H4 (cell line): ENCODE measurements at places on chromosomes 7 and 10.

- DNase-seq, result no peak
Measured at GRCh38 chr7:98568891-98569290, 48.2 kb upstream of the NPTX2 start.

GRCh38 chr7:129940329-129940728 is 12.4 kb downstream of the UBE2H start:
- no peak for DNase-seq

GRCh38 chr7:69786730-69787395 is 188.6 kb downstream of the AUTS2 start:
- no peak for DNase-seq

DNA sequence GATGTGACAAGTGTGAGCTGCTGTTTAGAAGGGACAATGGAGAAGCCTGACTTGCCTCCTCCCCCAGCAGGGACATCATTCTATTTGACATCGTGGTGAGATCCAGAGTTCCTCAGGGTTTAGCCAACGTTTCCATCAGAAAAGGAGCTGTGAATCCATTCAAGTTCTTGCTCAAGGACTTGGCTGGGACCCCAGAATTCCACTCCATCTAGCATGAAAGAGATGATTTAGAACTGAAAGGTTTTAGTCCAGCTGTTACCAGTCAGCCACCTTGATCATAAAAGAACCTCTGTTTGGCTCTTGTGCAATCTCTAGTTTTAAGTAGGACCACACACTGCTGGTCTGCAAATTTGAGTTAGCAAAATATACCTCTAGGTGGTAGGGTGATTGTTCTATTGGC is 337.6 kb downstream of the FRMD4A start:
- peak; percentile 31 for DNase-seq

DNA sequence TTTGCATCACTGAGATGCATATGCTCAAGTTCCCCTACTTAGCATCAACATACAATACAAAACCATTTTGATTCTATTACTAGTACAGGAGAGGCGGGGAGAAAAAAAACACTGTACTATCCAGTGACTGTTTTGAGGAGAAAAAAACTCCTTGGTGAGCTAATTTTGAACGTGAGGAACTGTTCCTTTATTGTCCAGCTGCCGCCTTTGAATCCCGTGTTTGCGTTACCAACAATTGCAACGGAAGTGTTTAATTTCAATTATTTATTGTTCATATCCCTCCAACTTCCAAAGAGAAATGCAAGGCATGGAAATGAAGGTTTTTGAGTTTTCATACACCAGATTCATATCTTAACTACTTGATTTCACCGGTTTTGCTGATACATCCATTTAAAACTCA is 66.4 kb upstream of the ARHGAP21 start:
- no peak for DNase-seq

GRCh38 chr7:138006106-138006505 is 4.2 kb upstream of the CREB3L2 start:
- DNase-seq, result no peak

DNA sequence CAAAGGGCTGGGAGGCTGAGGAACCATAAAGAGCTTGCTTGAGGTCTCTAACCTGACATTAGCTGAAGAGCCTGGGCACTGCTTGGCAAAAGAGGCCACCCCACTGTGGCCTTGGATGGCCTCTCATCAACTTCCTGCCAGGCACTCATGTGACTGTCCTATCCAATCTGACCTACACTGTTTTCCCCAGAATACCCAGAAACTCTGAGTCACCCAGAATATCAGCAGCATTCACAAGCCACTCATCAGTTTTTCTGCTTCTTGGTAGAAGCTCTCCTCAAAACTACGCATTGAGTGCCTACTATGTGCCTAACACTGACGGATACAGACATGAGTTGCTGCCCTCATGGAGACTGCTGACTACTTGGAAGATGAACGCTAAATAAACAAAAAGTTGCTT is 4.1 kb upstream of the NT5C2 start:
- DNase-seq, result peak; percentile 82

DNA sequence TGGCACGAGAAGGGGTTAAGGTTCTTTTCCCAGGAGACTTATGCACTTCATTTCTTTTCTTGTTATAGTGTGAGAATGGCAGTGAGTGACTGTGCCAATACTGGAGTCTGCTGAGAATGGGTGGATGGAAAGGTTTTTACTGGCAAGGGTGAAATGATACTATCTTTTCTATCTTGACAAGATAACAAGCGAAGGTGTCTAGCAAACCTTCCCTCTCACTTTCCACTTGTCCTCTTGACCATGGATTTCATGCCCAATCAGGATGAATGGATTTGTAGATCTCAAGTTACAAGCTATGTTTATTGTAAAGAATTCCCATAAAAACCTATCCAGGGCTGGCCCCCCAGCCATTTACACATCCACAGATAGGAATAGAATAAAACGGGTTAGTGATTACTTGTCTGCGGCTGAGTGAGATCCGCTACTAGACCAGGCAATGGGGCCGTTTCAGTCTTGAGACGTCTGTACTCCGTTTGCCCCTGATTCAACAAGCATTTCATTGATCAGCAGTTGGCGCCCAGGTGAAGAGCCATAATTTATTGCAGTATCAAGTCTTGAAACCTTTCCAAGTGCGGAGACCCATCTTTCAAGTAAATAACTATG is 152.6 kb downstream of the PRKCQ start:
- DNase-seq, result no peak

- DNase-seq, result no peak
Measured at GRCh38 chr10:61024856-61025201, 80.8 kb upstream of the RHOBTB1 start.

DNA sequence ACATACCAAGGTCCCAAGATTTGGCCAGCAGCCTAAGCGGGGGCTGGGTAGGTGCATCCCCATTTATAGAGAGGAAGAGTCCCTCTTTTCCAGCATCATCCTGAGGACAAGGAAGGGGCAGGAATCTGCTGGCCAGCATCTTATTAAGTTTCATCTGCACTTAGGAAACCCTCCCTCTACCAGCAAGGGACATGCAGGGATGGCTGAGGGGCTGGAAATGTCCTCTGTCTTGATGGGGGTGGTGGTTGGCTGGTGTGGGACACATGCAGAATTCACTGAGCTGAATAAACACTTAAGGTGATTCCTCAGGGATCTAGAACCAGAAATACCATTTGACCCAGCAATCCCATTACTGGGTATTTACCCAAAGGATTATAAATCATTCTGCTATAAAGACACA is 42.1 kb downstream of the NOD1 start:
- DNase-seq, result no peak

DNA sequence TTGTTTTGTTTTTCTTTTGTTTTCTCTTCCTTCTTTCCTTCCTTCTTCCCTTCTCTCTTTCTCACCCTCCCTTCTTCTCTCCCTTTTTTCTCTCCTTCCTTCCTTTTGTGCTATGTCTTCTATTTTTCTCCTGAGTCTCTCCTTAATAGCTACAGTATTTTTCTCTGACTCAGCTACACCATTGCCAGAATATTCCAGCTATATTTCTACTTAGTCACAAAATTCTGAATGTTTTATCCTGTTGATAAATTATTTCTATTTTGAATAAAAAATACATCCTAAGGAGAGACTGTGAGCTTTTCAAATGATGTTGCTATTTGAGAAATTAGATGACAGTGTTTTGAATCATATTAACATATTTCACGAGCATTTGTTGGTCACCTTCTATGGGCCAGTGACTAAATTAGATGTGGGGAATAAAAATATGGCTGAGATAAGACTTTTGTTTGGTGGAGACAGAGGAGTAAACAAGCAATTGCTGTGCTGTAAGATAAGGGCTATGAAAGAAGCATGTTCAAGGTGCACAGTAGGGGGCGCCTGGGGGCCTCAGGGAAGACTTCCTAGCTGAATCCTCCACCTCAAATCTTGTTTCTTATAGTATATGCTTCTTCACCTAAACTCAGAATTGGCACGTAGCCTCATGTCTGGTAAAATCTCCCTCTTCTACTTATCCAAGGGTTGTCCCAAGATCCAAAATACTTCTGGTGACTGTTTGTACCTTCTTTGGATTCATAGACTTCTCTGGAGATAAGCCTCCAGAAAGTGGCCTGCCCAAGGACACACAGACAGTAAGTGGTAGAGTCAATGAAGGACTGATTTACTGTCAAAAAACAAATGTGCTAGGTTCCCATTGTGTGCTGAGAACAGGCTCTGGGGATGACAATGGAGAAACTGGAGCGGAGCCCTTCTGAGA is 115.5 kb upstream of the CREB5 start:
- peak; percentile 72 for DNase-seq

DNA sequence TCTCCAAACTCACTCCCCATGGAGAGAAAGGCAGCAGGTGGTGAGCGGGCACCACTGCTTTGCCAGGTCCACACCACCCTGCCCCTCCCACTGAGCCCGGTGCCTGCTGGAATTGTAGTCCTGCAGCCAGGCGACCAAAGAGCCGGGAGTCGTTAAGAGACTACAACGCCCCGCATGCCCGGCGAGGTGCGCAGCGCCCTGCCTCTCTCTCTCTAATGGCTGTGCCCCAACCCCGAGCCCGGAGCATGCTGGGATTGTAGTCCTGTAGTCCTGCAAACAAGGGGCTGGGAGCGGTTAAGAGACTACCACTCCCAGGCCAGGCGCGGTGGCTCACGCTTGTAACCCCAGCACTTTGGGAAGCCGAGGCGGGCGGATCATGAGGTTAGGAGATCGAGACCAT is 8.1 kb upstream of the ZNF727 start:
- no peak for DNase-seq
